Activated CD4-positive, alpha-beta memory T cell treated with anti-CD3 and anti-CD28 coated beads, Interleukin-2, amount 10 ng/mL, durations not matched to agents 7 days and 5 days (primary cell): ENCODE measurements at places on chromosomes 1 and 21. TPM values are rescaled to one million over a fixed set of nuclear protein-coding genes. Genes with fewer than 3 reads are reported as not detected.

The ZFP69 gene
- 2.3 TPM for total RNA-seq

The APP gene
- 25.5 TPM for total RNA-seq

The DYRK3 gene
- total RNA-seq = 8.8 TPM

The CDK11B gene
- total RNA-seq = 32.5 TPM

The RIPPLY3 gene
- total RNA-seq = not detected

The OR2T2 gene
- not detected for total RNA-seq

The S100A9 gene
- not detected for total RNA-seq

The CD48 gene
- 403 TPM for total RNA-seq

The WNT3A gene
- total RNA-seq = not detected

The ACTL8 gene
- not detected for total RNA-seq

The S1PR1 gene
- total RNA-seq = 220 TPM

The GSTM1 gene
- total RNA-seq = not detected

The NHLH2 gene
- not detected for total RNA-seq

The SNX27 gene
- 29.6 TPM for total RNA-seq

The EBNA1BP2 gene
- total RNA-seq = 37.8 TPM

The FHAD1 gene
- 0.18 TPM for total RNA-seq

The HPDL gene
- total RNA-seq = 5.6 TPM

The DNAJC28 gene
- 0.55 TPM for total RNA-seq

The SV2A gene
- 14.4 TPM for total RNA-seq

The FAM167B gene
- 1.1 TPM for total RNA-seq

The CR1 gene
- total RNA-seq = not detected

The PLPP3 gene
- not detected for total RNA-seq

The SLC30A10 gene
- total RNA-seq = not detected

The ISG15 gene
- 593 TPM for total RNA-seq

The CLCA4 gene
- not detected for total RNA-seq

The GPR25 gene
- not detected for total RNA-seq

The ADCY10 gene
- 0.13 TPM for total RNA-seq

The SPATA46 gene
- not detected for total RNA-seq

The RCAN3 gene
- total RNA-seq = 62.6 TPM

The FCMR gene
- total RNA-seq = 117 TPM

The PIGC gene
- 26.2 TPM for total RNA-seq

The NPHS2 gene
- not detected for total RNA-seq

The PGLYRP4 gene
- not detected for total RNA-seq

The SYT14 gene
- total RNA-seq = not detected

The FOXD3 gene
- not detected for total RNA-seq

The C1orf94 gene
- total RNA-seq = not detected

The NUDC gene
- total RNA-seq = 56.1 TPM

The IL12RB2 gene
- 76.0 TPM for total RNA-seq
